ENCODE measurements at places on chromosomes 6 and 20. TPM values are rescaled to one million over a fixed set of nuclear protein-coding genes. Genes with fewer than 3 reads are reported as not detected.

GRCh38 chr6:39453956-39454524, 131.5 kb upstream of the KCNK16 start:
- DNase-seq = no peak

DNA sequence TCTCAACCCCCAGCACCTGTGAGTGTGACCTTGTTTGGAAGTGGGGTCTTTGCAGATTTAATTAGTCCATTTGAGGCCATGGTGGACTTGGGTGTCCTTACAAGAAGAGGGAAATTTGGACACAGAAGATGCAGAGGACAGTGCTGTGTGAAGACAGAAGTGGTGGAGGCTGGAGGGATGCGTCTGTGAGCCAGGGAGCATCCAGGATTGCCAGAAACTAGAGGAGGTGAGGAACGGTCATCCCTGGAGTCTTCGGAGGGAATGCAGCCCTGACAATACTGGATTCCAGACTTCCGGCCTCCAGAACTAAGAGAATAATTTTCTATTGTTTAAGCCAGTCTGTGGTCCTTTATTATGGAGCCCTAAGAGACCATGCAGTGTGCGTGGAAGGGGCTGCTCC, 22.9 kb upstream of the NPBWR2 start:
- DNase-seq = no peak

GRCh38 chr6:142174703-142175102, 27.6 kb downstream of the VTA1 start:
- DNase-seq = no peak

GRCh38 chr6:5785249-5785648, 221.5 kb downstream of the NRN1 start:
- DNase-seq = no peak

DNA sequence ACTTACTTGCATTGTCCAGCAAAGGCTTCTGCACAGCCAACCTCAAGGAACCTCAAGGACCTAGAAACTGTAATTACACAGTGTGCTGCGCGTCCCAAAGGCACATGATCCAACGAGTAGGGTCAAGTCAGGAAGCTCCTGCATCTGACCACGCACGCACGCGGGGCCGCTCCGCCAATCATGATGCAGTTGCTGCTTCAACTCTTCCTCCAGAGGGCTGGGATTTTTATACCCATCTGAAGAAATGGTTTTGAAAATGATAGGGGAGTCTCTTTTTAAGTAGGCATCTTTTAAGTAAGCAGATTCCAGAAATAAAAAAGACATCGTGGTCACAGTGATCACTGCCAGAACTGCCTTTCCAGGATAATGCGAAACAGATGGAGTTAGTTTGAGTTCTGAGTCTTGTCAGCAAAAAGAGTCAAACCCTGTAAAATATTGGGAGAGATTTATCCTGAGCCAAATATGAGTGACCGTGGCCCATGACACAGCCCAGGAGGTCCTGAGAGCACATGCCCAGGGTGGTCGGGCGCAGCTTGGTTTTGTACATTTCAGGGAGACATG, 34.0 kb downstream of the KIF25 start:
- no peak for DNase-seq

- DNase-seq = no peak
Observed at GRCh38 chr6:45495429-45496084, 117.8 kb upstream of the SUPT3H start.

DNA sequence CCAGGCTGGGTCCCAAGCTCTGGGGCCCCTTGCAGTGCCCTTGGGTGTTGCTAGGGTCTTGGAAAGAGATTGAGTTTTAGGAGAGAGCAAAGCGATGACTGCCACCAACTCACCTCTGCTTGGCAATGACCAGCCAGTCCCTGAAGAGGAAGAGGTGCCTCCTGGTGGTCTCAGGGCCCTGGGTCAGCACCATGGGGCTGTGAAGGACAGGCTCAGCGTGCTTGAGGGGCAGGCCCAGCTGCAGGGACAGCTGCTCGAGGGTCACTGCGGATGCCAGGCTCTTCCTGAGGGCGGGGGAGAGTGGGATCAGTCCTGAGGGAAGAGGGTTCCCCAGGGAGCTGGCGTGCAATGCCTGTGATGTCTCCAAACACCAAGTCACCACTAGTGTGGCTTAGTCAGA, 50.8 kb upstream of the TAGAP start:
- no peak for DNase-seq

DNA sequence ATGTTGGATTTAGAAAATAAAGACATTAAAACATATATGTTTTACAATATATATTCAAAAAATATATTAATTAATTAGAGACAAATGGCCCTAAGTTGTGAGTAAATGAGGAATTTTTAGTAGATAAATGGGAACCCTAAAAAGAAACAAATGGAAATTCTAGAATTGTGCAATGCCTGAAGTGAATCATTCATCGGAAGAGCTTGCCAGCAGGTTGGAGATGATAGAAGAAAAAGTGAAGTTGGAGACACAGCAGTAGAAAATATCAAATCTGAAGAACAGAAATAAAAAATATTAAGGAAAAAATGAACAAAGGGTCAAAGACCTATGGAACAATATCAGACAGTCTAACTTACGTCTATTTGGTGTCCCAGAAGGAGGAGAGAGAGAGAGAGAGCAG, 109.4 kb upstream of the NEDD9 start:
- no peak for DNase-seq

DNA sequence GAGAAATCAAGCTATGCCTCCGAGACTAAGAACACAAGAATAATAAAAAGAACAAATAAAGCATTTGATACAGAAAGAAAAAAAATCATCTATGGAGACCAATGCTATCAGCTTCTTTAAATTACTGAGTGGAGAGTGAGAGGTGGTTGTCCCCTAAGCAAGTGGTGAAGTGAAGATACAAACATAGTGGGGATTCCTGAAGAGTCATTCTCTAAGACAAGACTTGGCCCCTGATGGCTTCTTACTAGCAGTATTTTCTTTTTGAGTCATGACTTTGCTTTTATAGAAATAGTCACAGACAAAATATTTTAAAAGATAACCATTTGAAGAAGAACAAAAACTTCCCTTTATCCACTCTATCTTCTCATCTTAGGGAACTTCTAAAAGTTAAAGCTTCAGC, 261.4 kb upstream of the PRDM1 start:
- no peak for DNase-seq

GRCh38 chr20:53981752-53982437, 88.5 kb downstream of the BCAS1 start:
- no peak for DNase-seq

GRCh38 chr6:45645302-45645701, 267.6 kb upstream of the SUPT3H start:
- DNase-seq = no peak

DNA sequence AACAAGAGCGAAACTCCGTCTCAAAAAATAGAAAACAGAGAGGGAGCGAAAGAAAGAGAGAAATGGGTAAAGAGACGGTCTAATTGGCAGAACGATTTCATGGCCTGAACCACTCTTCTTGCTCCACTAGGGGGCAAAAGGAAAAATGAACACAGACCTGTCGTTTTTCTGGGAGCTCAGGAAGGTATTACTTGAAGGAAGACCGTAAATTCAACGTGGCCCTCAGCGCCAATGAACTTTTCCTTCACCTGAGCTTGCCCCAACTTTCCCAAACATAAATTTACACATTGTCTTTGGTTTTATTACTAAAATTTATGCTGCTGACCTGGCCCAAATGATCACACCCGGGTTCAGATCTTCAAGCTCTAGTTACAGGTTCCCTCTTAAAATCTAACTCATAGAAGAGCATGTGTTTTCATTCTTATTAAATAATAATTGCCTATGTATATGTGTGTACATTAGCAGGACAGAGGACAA, 67.3 kb downstream of the ATP9A start:
- no peak for DNase-seq

- DNase-seq = no peak
Observed at GRCh38 chr6:157372501-157373280, 8.3 kb upstream of the ZDHHC14 start.

DNA sequence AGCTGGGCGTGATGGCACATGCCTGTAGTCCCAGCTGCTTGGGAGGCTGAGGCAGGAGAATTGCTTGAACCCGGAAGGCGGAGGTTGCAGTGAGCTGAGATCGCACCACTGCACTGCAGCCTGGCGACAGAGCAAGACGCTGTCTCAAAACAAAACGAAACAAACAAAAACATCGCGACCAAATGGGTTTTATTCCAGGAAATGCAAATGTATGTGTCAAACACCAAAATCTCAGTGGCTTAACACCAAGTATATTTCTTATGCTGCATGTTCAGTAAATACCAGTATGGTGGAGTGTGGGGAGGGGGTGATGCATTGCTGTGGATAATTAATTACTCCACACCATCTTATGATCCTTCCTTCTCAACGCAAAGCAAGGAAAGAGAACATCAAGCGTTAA, 28.1 kb downstream of the ACTR5 start:
- DNase-seq = no peak

GRCh38 chr6:168407842-168408241, 33.1 kb upstream of the SMOC2 start:
- DNase-seq = no peak

GRCh38 chr20:58142843-58143185, 85.6 kb downstream of the ANKRD60 start:
- DNase-seq = no peak

DNA sequence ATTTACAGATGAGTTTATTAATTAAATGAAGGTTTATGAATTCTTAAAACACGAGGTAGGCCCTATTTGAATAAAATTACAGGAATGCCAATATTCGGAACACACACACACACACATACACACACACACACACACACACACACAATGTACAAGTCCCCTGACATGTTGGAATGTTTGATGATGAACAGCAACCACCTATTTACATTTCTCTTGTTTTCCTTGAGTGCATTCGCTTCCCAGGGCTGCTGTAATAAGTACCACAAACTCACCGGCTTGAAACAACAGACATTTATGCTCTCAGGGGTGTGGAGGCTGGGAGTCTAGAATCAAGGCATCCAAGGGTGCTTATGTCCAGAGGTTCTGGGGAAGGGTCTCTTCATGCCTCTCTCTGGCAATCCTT, 90.3 kb downstream of the SLC22A3 start:
- DNase-seq = no peak

GRCh38 chr20:55964790-55965189, 40.5 kb downstream of the CBLN4 start:
- no peak for DNase-seq

DNA sequence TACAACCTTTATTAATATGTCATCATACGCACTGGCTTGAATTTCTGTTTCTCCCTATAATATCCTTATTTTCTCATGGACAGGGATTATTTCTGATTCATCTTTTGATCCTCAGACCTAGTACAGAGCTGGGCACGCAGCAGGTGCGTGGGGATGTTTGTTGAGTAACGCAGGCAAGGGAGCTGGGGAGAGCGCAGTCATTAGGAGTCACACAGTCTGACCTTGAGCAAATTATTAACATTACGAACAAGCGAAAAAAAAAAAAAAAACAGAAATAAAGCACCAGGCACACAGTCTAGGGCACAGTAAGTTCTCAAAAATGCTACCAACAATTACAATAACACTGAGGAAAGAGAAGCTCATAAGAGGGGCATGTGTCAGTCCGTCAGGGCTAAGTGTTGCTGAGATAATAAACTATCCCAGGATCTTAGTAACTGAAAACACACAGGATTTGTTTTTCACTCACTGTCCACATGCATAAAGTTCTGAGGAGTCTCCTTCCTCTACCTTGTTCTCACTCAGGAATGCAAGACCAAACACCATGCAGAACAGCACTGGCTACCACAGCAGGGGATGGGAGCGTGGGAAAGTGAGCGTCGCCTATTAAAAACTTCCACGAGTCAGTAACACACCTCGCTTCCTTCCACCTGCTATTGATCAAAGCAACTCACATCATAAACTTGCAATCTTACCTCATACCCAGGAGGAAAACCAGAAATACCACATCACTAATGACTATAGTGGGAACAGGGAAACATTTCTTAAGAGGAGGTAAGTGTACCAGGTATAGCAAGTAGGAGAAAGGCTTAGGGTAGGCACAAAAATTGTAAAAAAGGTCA, 56.9 kb downstream of the PDE10A start:
- DNase-seq = peak; percentile 44

GRCh38 chr6:63804381-63804956, 168.9 kb downstream of the PHF3 start:
- DNase-seq = no peak

The METTL24 gene
- polyA plus RNA-seq = 14.7 TPM

The ZNF334 gene
- polyA plus RNA-seq = 56.4 TPM

The SNTA1 gene
- polyA plus RNA-seq = 9.1 TPM

The ULBP3 gene
- polyA plus RNA-seq = 8.5 TPM

The SLC17A1 gene
- polyA plus RNA-seq = 33.9 TPM

The MAK gene
- polyA plus RNA-seq = 3.3 TPM

The PLCG1 gene
- 206 TPM for polyA plus RNA-seq

All from left kidney (tissue), 8 donors.